ENCODE measurements at places on chromosomes 16 and 17.

- DNase-seq: no peak
Measured at GRCh38 chr16:77111056-77111565, 79.9 kb upstream of the MON1B start.

GRCh38 chr16:78509965-78510364 lies 410.5 kb downstream of the WWOX start:
- no peak for DNase-seq

- DNase-seq: no peak
Measured at GRCh38 chr17:9766970-9767369, 24.4 kb downstream of the DHRS7C start.

DNA sequence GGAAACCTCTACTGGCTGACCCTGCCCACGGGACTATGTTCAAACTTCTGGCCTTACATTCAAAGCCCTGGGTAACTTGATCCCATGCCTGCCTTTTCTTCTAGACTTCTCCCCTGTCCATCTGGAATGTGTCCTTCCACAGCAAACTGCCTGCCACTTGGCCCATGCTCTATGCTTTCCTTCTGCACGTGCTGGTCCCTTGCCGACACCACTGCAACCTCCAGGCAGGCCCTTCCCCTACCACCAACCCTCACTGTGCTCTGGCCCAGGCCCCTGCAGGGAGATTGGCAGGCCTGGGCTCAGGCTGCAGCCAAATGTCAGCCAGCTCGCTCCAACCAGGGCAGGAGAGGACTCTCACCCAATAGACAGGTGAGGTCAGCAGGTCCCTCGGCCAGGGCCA lies 11.0 kb downstream of the HSD11B2 start:
- no peak for DNase-seq

DNA sequence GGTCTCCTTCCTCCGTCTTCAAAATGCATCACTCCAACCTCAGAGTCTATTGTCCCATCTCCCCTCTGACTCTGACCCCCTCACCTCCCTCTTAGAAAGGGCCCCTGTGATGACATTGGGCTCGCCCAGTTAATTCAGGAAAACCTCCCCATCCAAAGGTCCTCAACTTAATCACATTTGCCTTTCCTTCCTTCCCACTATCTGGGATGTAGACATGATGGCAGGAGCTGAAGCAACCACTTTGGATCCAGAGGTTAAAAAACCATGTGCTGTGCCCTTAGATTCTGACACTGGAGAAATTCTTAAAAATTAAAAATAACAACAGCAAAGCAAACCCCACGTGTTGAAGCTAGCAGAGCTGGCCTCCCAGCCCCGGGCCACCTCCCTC lies 80.2 kb downstream of the ZDHHC7 start:
- DNase-seq: no peak

DNA sequence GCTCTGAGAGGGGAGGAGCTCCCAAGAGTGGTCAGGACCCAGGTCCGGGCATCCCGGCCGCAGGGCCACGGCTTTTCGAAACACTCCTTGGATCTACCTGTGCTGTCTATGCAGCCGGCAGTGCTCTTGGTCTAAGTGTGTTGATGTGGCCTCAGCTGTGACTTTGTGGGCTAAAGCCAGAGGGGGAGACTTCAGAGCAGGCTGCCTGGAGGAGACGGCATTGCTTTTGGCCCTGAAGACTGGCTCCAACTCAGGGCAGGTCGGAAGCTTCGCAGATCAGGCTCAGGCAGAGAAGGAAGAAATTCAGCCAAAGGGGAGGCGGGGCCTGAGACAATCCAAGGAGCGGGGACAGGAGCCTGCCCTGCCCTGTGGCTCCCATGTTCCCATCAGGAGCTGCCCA lies 31.4 kb downstream of the PIEZO1 start:
- DNase-seq: no peak

DNA sequence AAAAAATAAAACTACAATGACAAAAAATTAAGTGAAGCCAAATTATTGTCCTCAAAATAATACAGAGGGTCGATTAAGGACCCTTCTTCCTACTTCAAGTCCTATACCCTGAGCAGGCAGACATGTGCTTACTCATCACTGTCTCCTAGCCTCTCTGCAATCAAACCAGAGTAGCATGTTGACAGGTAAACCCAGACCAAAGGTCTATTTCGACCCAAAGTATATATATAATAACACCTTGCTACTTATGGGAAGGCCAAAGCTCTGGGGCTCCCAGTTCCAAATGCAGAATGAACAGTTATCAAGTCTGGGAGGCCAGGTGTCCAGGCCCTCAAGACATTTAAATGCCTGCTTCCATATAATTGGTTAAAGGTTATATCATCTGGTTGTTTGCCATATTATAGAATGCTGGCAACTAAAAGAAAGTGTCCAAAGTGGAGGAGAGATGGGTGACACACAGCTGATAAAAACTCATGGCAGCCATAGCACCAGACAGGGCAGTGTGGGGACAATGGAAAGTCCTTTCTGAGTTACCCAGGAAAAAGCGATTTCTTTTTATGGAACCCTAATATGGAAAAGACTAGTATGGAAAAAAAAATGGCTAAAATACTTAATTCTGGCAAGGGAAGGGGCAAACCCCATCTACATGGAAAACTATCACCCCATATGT lies 53.6 kb downstream of the N4BP1 start:
- DNase-seq: no peak

DNA sequence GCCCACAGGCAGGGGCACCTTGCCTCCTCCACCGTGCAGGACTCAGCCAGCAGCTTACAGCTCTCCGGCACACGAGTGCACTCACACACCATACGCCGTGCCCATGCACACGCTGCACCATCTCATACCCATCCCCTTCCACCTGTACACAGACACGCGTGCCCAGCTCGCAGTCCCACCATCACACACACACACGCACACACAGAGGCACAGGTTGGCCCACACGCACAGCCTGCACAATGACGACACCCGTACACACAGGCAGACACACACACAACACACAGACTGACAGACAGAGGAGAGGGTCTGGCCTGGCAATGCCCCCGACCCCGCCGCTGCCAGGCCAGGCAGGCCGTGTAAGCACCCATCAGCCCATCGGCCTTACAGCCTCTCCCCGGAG lies 12.1 kb downstream of the CASKIN1 start:
- no peak for DNase-seq

DNA sequence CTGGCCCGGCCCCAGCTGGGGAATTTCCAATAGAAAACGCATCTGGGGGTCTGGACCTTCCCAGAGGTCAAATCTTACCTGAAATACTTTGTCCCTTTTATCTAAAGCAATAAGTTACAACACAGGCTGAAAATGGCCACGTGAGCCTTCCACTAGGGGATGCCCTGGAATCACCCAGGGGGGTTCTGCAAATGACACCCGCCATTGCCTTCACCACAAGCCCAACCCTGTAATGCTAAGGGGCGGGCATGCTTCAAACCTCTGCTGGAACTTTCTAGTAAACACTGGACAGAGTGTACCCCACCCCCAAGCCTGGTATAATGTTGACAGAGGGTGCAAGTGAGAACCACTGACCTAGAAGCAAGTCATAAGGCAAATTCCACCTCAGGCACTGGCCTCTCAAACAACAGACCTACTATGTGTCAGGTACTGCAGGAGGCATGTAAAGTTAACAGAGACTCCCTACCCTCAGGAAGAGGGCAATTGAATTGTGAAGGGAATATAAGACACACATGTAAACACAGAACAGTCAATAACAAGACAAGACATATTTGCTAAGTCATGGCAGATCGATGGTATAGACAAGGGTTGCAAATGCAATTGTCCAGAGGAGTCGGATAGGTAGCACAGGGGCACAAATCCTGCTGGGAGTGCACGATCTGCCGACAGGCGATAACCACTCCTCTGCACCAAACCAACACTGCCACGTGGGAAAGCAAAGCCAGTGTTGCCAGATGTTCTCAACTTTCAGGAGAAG lies 59.0 kb downstream of the ARHGAP17 start:
- no peak for DNase-seq

GRCh38 chr16:10876799-10877341 lies at the start of gene CIITA:
Gene CIITA, plus strand, starts transcription at chr16:10877202. Its CDS starts 129 bp downstream, at chr16:10877331.
- no peak for DNase-seq

DNA sequence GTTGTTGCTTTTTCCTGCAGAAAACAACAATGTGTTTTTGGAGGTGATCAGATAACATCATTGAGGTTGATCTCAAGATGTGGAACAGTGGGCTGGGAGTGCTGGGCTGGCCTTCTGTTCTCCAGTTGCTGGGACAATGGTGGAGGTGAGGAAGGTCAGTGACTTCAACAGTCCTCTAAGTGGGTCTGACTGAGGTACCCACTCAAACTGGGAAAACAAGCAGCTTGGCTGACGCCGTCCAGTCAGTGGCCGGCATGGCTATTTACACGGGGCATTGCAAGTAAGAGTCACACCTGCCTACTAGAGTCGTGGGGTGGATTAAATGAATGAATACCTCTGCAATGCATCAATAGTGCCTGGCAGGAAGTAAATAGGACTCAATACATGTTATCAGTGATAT lies 386.7 kb upstream of the ZFHX3 start:
- no peak for DNase-seq

DNA sequence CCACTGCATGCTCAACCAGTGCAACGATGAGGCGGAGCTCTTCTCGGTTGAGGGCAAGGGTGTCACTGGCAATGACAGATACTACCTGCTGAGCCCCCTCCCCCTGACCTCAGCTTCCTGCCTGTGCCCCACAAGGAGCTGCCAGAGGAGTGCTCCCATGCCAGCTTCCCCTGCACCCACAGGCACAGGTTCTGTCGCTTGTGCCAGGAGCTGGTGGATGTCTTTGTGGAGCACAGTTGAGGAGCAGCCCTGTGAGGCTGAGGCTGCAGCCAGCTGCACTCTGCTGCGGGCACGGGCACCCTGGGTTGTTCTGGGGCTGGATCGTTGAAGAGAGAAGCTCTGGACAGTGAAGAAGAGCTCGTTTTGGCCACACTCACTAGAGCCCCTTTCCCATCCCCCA lies 165.3 kb upstream of the ZNF267 start:
- DNase-seq: no peak

GRCh38 chr16:15435216-15435864 lies 952 bp downstream of the BMERB1 start:
- no peak for DNase-seq

- no peak for DNase-seq
Measured at GRCh38 chr17:68182940-68183551, 64.8 kb upstream of the AMZ2 start.

GRCh38 chr17:830950-831349 lies 48.8 kb downstream of the MRM3 start:
- DNase-seq: no peak

- DNase-seq: no peak
Measured at GRCh38 chr17:78166416-78166815, 2.0 kb upstream of the SYNGR2 start.

GRCh38 chr16:15484662-15485061 lies 50.3 kb downstream of the BMERB1 start:
- DNase-seq: no peak

GRCh38 chr17:67759355-67760171 lies 41.8 kb downstream of the NOL11 start:
- DNase-seq: no peak
